ENCODE measurements at places on chromosomes 2 and 18.

DNA sequence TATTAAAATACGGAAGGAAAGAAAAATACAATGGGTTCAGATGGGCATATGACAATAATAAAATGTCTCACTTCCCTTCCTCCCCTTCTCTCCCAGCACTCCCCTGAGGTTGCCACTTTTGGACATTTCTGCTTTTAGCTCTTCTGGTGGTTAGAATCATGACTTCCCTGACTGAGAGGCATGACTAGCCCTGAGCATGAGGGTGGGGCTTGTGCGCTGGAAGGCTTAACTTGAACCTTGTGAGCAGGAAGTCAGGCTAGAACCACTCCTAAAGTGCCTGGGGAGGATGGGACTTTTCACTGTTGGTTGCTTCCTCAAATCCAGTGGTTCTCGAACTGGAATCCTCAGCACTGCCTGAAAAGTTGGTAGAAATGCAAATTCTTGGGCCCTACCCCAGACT, 19.7 kb upstream of the ARHGAP25 start:
- no peaks in the 10 kb centered on the region for H3K4me1 ChIP-seq
- H3K27me3 ChIP-seq = no peaks in the 10 kb centered on the region
- no peaks in the 10 kb centered on the region for H3K36me3 ChIP-seq
- H3K4me3 ChIP-seq = no peak overlapping the region

- no peaks in the 10 kb centered on the region for H3K36me3 ChIP-seq
- no peak for DNase-seq
- no peaks in the 10 kb centered on the region for H3K4me1 ChIP-seq
- H3K27me3 ChIP-seq = no peaks in the 10 kb centered on the region
- no peak overlapping the region for H3K27ac ChIP-seq
Observed at GRCh38 chr2:67954093-67954748, 108.6 kb downstream of the C1D start.

- no peak for DNase-seq
- no peaks in the 10 kb centered on the region for H3K27me3 ChIP-seq
- no peak overlapping the region for H3K27ac ChIP-seq
Observed at GRCh38 chr2:28991021-28991420, 9.9 kb downstream of the TOGARAM2 start.

GRCh38 chr2:196410008-196410407, 229.5 kb upstream of the CCDC150 start:
- no peak overlapping the region for H3K4me3 ChIP-seq
- no peak for DNase-seq
- no peak overlapping the region for H3K27ac ChIP-seq
- no peaks in the 10 kb centered on the region for H3K36me3 ChIP-seq
- no peaks in the 10 kb centered on the region for H3K4me1 ChIP-seq

GRCh38 chr18:75723521-75724340, 296.2 kb upstream of the SMIM21 start:
- no peak overlapping the region for H3K27ac ChIP-seq
- no peaks in the 10 kb centered on the region for H3K27me3 ChIP-seq
- DNase-seq = no peak
- H3K4me1 ChIP-seq = no peaks in the 10 kb centered on the region

GRCh38 chr2:102449370-102449974, 23.6 kb upstream of the SLC9A4 start:
- H3K4me1 ChIP-seq = no peaks in the 10 kb centered on the region

DNA sequence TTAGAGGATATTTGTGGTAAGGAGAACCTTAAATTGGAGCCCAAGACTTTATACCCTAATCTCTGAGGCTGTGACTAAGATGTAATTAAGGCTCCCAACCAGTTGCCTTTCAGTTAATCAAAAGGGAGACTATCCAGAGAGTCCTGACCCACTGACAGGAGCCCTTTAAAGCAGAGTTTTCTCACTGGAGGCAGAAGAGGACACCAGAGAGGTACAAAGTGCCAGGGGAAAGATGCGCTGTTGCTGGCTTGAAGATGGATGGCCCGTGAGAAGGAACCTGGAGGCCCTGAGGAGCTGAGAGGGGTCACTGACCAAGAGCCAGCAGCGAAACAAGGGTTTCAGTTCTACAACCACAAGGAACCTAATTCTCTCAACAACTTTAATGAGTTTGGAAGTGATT, 137.3 kb downstream of the TMEM131 start:
- H3K27ac ChIP-seq = no peak overlapping the region
- no peaks in the 10 kb centered on the region for H3K36me3 ChIP-seq
- no peaks in the 10 kb centered on the region for H3K27me3 ChIP-seq
- H3K4me1 ChIP-seq = no peaks in the 10 kb centered on the region

DNA sequence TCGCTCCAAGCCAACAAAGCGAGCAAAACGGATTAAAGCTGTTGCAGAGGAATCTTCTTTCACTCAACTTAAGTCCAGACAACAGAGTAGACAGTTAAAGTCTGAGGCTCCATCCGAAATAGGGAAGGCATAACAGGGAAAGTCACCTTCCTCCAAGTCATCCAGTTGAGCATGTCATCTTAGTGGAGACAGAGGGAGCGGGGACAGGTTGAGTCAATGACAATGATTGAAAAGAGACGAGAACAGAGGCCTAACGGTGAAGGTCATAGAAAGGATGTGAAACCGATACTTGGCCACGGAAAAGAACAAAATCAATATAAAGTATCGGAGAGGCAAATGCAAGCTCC, 455 bp downstream of the C18orf32 start:
- DNase-seq = no peak
- no peak overlapping the region for H3K27ac ChIP-seq
- H3K4me1 ChIP-seq = no peaks in the 10 kb centered on the region
- peaks cover 57% of the 10 kb centered on the region for H3K36me3 ChIP-seq
- H3K4me3 ChIP-seq = peak overlapping the region; percentile 90

DNA sequence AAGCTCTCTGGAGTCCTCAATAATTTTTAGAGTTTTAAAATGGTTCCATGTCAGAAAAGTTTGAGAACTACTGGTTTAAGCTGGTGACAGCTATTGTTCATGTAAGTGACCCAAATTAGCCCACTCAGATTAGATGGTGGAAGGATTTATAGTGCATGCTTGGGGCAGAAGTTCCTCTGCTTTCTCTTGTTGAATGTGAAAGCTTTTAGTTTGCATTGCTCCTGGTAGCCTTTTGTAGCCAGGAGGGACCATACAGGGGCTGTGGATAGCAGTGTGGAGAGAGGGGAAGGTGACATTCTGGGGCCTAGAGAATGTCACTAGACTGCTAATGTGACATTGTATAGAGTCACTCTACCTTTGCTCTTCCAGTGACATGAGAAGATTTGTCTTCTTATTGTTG, 40.3 kb upstream of the IGFBP5 start:
- no peak overlapping the region for H3K4me3 ChIP-seq
- no peak for DNase-seq
- H3K27me3 ChIP-seq = no peaks in the 10 kb centered on the region
- H3K36me3 ChIP-seq = no peaks in the 10 kb centered on the region

DNA sequence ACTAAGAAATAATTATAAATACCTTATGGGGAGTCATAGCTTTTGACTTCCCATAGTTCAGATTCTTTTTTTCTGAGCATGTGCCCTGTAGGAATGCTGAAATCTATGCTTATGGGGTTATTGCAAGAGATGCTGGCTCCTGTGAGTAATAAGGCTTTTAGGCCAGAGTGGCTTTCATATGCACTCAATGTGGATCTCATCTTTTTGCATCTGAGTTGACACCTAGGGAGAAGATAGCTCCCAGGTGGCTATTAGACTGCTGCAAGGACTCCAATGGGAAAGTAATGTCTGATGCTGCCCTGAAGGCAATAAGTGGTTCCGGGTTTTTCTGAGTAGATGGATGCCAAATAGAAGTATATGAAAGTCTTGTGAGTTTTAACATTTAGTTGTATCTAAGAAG, 21.0 kb downstream of the DNAH6 start:
- no peaks in the 10 kb centered on the region for H3K36me3 ChIP-seq
- DNase-seq = no peak
- H3K4me3 ChIP-seq = no peak overlapping the region
- no peaks in the 10 kb centered on the region for H3K4me1 ChIP-seq
- no peaks in the 10 kb centered on the region for H3K27me3 ChIP-seq

DNA sequence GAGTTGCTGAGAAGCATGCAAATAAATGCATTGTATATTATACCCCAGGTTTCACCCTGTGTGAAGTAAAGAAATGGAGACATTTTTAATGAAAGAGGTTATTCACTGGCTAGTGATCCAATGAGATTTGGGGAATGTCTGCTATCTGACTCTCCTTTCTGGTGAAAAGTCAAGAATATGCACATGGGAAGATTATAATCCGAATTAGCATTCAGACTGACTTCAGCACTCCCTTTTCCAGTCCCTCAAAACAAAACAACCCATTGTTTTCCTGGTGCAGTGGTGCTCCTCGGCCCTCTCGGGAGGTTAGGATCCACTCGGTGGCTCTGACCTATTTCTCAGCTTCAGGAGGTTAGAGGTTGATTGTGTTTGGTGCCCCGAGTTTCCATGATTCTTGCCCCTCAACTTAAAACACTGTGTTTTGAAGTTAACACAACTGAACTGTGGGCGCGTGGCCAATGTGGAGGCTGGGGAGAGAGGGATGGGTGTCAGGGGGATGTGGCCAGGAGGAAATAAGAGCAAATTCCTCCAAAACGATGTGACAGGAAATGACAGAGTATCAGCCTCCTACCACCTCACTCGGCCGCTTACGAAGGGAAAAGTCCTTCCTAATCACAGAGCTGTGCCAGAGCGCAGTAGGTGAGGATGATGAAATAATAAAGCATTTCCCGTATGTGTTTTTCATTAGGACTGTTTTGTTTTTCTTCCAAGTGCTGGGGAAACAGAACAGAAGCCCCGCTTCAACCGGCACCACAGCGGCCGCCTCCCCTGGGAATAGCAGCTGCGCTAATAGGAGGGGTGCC, 440.1 kb downstream of the MTX2 start:
- no peak overlapping the region for H3K4me3 ChIP-seq
- H3K4me1 ChIP-seq = no peaks in the 10 kb centered on the region
- H3K27me3 ChIP-seq = no peaks in the 10 kb centered on the region
- no peak overlapping the region for H3K27ac ChIP-seq
- DNase-seq = no peak
- no peaks in the 10 kb centered on the region for H3K36me3 ChIP-seq

DNA sequence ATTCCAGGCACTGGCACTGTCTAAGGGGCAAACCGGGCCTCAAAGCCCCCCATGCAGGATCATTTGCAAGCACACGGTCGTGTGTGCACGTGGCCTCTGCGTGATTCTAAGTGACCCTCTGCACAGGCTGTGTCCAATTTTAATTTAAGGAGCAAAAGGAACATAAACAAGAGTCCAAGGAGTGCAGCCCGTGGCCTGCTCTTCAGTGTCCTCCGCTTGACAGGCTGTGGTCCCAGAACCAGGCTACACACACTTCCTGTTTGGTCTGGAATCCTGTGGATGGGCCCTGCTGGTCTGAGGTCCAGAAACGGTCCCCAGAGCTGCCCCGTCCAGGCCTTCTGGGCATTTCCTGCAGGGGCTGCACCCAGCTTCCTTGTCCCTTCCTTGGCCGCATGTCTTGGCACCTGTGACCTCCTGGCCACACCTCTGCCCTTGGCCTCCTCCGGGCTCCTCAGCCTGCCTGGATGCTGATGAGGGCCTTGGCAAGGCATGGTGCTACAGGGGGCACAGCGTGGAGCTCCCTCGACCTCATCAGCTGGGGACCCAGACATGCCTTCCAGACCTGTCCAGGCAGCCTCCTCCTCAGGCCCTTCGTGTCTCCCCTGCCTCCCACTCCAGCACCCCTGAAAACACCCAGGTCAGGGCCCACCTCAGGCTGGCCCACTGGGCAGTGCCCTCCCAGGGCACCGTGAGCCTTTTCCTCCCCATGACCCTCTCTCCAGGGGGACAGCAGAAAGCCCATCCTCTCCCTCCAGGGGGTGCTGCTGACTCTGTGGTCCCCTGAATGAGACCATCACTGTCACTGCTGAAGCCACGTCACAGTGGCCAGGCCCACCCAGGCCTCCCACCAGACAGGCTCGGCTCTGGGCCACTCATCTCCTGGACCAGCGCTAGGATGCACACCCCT, 136.4 kb upstream of the GPC1 start:
- no peak overlapping the region for H3K4me3 ChIP-seq
- H3K4me1 ChIP-seq = no peaks in the 10 kb centered on the region
- DNase-seq = no peak

- no peaks in the 10 kb centered on the region for H3K27me3 ChIP-seq
- peaks cover 2% of the 10 kb centered on the region for H3K36me3 ChIP-seq
- H3K27ac ChIP-seq = no peak overlapping the region
- no peaks in the 10 kb centered on the region for H3K4me1 ChIP-seq
- DNase-seq = no peak
Observed at GRCh38 chr2:179137200-179137759, 87.3 kb upstream of the CCDC141 start.

DNA sequence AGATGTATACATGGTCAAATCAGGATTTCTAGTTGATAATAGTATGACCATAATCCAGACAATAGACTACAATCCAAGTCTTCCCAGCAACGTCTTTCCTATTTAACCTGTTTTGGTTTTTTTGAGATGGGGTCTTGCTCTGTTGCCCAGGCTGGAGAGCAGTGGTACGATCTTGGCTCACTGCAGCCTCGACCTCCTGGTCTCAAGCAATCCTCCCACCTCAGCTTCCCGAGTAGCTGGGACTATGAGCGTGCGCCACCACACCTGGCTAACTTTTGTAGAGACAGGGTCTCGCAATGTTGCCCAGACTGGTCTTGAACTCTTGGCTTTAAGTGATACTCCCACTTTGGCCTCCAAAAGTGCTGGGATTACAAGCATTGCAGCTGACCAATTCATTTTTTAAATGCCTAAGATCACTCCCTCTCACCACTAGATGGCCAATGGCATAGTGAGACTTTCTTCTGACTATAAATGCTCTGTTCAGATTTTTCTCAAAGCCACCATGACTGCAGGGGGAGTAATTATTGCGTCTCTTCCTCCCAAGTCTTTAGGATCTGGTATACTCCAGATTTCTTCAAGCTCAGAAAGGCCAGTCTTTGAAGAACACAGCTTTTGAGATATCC, 47.6 kb downstream of the HNRNPLL start:
- no peaks in the 10 kb centered on the region for H3K36me3 ChIP-seq
- H3K27ac ChIP-seq = no peak overlapping the region
- no peak overlapping the region for H3K4me3 ChIP-seq
- no peaks in the 10 kb centered on the region for H3K27me3 ChIP-seq
- DNase-seq = no peak

DNA sequence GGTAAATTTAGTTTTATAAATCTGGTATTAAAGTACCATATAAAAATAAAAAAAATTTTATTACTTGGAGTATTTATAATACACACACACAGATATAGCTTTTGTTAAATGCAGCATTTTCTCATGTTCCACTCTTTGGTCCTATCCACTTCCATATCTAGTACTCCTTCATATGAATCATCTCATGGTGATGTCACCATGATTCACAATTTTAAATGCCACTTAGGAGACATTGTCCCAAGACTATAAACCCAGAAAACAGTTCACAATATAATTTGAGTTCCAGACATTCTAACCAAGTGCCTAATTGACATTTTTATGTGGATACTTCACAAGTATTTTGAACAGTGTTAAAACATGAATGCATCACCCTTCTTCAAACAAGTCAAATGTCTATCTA, 1398.3 kb downstream of the DSC3 start:
- no peaks in the 10 kb centered on the region for H3K36me3 ChIP-seq
- no peaks in the 10 kb centered on the region for H3K27me3 ChIP-seq
- no peak overlapping the region for H3K27ac ChIP-seq
- H3K4me3 ChIP-seq = no peak overlapping the region

DNA sequence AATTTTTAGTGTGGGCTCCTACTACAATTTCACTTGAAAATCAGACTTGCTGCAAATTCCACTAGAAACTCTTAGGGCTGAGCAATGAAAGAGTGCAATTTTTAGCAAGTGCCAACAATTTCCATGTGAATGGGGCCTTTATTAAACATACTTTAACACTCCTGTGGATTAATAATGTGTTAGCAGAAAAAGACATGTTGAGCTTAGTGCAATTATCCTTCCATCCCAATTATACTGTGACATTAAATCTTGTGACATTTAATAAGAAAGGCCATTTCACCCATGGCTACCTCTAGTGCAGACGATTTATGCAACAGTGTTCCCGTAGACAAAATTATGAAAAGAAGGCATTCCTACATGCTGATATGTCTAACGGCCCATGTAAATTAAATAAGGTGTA, 639.7 kb downstream of the STK39 start:
- no peak for DNase-seq
- no peaks in the 10 kb centered on the region for H3K27me3 ChIP-seq
- H3K4me3 ChIP-seq = no peak overlapping the region
- peaks cover 4% of the 10 kb centered on the region for H3K4me1 ChIP-seq
